Fibroblast of skin of scalp (primary cell): ENCODE measurements at places on chromosomes 11 and 22.

DNA sequence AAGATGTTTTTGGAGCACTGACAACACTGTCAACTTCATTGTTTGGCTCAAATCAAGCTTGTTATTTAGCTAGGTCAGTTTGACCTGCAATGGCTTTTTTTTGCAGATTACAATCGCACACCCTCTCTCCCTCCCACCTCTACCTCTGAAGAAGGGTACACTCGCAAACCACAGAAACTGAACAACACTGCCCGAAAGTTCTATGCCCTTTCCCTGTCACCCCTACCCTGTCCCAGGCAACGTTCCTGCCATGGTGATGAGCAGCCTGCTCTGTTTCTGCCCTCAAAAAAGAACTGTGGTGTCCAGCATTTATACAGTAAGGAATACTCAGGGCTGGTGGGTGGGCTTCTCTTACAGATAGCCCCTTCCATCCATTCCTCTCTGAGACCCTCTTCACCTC lies 33.7 kb downstream of the SC5D start:
- DNase-seq = no peak

- no peak for DNase-seq
These were observed 17.6 kb downstream of the OTOG start for GRCh38 chr11:17564687-17565042.

- no peak for DNase-seq
These were observed 576 bp upstream of the SC5D start for GRCh38 chr11:121291896-121292494.

- DNase-seq = no peak
These were observed 5.6 kb upstream of the GTSE1 start for GRCh38 chr22:46290843-46291785.

DNA sequence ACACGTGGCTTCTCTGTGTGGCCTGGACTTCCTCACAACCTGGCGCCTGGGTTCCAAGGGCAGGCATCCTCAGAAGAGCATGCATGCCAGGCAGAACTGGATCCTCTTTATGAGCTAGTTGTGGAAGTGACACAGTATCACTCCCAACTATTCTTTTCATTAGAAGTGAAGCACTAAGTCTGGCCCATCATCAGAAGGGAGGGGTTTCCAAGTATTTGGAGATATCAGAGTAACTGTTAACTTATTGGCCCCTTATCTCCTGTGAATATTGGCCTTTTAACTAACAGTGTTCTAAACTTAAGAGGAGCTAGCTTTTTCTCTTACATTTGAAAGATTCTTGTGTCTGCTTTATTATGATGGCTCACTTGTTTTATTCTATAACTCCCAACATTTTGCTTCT lies 35.5 kb downstream of the FDX1 start:
- no peak for DNase-seq

DNA sequence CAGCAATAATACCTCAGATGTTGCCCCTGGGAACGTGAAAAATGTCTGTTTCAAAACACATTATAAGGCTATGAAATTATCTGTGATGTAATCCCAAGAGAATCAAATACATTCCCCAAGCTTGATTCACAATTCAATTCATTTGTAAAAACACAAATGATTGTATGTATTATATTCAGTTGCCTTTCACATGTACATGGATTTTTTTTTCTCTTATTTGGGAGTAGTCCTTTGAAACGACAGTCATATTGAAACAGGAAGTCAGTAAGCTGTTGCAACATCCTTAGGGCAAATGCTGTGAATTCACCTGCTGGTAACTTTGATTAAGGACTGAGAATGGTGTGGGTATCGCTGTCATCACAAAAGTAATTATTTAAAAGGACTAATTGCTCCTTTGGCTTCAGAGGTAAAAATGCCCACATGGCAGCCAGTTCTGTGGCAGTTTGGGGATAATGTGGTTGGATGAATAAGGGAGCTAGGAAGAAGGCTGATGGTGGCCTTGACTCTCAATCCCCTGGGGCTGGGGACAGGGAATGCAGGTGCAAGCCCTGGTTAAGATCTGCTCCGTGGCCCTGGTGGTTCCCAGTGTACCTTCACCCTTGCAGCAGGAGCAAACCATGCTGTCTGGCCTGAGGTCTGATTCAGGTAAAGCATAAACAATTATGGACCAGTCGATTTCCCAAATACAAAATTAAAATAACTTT lies 13.2 kb downstream of the EHF start:
- DNase-seq = peak; percentile 71

- DNase-seq = no peak
These were observed 30.8 kb downstream of the MARK2 start for GRCh38 chr11:63869683-63870082.

DNA sequence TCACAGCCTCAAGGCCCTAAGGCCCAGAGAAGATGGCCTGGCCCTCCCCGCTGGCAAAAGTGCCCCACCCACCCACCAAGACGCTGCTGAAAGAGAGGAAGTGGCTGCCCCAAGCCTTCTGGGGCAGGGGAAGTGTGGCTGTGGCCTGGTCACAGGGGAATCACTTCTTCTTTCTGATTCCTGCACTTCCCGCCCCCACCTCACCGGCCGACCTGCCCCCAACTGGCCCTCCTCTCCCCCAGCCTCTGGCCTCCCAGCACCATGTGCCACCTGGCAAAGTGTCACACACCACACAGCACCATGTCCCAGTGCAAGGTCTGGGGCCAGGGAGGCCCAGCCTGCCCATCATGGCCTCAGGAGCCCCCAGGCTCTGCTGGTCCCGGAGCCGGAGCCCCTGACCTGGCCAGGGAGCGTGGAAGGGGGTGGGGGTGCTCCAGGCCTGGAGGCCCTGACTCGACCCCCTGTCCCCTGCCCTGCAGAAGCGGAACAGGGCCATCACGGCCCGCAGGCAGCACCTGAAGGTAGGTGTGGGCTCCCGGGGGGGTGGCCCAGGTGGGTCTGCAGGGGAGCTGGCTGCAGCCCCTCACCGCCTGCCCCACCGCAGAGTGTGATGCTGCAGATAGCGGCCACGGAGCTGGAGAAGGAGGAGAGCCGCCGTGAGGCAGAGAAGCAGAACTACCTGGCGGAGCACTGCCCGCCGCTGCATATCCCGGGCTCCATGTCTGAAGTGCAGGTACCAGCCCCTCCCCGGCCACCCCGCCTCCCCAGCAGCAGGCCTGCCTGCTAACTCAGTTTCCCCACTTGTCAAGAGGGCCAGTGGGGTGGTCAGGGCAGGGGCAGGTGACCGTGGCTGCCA lies 1.4 kb downstream of the TNNI2 start:
- DNase-seq = no peak

- peak; percentile 27 for DNase-seq
These were observed 2.4 kb downstream of the MPST start for GRCh38 chr22:37021710-37022482.

GRCh38 chr22:26445577-26446275 lies 16.7 kb downstream of the ASPHD2 start:
- DNase-seq = no peak

- DNase-seq = peak; percentile 30
These were observed 85.7 kb downstream of the WNT11 start for GRCh38 chr11:76120513-76121101.

DNA sequence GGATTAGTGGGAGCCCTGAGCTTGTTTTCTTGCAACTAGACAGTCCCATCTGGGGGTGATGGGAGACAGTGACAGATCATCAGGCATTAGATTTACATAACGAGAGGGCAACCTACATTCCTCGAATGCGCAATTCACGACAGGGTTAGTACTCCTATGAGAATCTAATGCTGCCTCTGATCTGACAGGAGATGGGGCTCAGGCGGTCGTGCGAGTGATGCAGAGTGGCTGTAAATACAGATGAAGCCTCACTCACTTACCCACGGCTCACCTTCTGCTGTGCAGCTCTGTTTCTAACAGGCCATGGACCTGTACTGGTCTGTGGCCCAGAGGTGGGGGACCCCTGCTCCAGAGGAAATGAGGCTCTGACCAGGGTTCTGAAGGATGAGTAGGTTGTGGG lies 125.5 kb downstream of the FBXO7 start:
- DNase-seq = no peak

DNA sequence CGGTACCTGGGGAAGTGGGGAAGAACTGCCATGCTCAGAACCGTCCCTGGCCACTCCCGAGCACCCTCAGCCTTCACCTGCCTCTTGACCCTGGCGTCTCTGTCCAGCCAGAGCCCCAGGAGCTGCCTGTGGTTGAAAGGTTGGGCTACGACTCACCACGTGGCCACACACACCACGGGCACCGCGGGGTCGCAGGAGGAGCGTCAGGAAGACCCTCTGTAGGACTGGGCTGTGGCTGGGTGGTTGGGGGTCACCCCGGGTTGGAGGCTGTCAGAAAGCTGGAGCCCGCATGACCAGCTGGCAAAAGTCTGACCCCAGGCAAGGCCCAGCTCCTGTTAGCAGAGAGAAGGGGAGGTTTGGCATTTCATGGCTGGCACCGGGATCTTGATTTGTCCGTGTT lies 11.5 kb downstream of the KRTAP5-5 start:
- DNase-seq = no peak

DNA sequence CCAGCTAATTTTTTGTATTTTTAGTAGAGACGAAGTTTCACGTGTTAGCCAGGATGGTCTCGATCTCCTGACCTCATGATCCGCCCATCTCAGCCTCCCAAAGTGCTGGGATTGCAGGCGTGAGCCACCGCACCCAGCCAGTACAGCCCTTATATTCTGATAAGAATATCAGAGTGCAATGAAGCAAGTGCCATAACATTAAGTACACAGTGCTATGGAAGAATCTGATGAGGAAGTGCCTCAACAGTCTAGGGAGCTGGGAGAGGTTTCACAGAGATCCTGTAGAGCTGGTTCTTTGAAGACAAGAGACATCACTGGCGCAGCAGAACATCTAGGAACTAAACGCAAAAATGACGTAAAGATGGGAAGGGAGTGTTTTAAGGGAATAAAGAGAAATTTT lies 2.1 kb downstream of the RTCB start:
- DNase-seq = no peak

DNA sequence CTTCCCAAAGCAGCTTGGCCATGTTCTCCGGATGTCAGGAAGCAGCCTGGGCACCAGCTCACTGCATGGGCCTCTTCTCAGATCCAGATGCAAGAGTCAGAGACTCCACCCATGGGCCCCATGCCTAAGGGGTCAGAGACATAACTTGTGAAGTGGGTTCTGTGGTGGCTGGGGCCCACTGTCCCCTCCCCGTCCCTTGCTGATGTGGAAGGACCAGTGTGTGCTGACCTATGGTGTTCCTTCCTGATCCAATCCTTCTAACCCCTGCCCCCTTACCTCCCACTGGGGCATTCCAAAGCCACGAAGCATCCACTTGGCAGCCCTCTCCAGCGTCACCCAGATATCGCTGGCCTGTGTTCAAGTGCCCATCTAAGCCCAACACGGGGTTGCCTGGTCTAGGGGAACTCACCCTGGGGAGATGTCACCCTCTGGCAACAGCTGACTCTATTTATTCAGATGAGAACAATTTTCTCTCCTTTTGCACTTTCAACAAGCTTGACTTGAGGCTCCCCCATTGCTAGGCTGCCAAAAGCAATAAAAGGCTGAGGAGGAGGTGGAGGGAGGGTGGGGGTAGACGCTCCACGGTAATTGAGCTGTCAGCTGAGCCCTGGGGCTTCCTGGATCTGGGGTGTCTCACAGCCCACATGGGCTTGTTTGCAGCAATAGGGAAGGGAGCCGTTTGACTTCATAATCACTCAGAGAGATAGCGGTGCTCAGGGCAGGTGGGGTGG lies 158.5 kb downstream of the ADAMTS15 start:
- peak; percentile 79 for DNase-seq

GRCh38 chr11:90134478-90135003 lies at the start of gene NAALAD2:
Gene NAALAD2 (plus strand): TSS chr11:90134663. CDS start chr11:90134759, 96 bp downstream.
- DNase-seq = peak; percentile 43

GRCh38 chr22:23789638-23790037 lies 2.9 kb downstream of the SMARCB1 start:
- DNase-seq = no peak
